NT2/D1 (cell line): ENCODE measurements at places on chromosomes 4 and X.

GRCh38 chr4:158949099-158949498 lies 153.8 kb upstream of the RAPGEF2 start:
- no peak for DNase-seq

- DNase-seq, result no peak
Measured at GRCh38 chr4:24932515-24933225, 19.8 kb upstream of the CCDC149 start.

DNA sequence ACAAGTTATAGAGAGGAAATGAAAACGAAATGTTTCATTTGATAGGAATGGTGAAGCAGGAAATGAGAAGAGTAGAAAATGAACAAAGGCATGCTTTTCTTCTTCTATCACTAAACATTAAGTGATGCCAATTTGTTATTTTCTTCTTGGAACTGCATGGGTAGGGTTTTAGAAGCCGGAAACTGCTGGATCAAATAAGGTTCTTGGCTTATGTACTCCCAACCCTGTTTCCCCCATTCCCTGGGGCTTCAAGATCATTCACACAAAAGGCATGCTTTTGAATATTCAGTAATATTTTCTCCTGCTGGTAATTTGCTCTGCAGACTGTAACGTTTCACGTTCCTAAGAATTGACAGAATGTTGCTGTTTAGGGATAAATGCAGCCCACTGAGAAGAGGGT lies 224.1 kb downstream of the NLGN4X start:
- DNase-seq, result no peak

DNA sequence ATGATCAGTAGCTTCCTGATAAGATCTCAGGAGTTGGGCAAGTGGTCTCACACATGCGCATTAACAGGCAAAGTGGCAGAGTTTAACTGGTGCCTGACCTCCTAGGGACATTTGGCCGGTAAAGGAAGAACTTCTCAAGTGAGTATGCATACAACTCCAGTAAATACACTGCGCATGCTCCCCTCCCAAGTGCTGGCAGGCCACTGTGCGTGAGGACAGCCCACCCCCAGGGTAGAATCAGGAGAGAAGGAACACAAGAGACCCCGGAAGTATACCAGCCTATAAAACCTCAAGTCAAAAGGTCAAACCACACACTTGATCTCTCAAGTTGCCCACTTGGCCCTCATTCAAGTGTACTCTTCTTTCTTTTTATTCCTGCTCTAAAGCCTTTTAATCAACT lies 225.5 kb upstream of the ANKRD50 start:
- no peak for DNase-seq

- DNase-seq, result no peak
Measured at GRCh38 chr4:124941267-124941666, 228.7 kb upstream of the ANKRD50 start.

- no peak for DNase-seq
Measured at GRCh38 chr4:168853770-168854169, 156.3 kb downstream of the CBR4 start.

DNA sequence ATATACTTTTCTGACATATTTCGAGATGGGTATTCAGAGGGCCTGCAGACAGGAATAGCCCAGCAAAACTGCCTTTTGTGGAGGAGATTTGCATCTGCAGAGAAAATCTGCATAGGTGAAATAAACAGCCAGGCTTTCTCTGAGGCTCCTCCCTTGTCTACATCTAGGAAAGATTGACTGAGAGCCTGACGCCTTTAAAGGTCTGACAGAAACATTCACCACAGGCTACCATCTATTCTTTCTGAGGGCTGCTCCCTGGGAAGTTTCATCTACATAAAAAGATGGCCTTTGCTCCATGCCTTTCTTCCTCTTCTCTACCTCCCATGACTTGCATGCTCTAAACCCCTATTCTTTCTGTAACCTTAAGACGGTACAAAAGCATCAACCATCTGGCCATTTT lies 55.0 kb upstream of the AP1S2 start:
- DNase-seq, result peak; percentile 79

DNA sequence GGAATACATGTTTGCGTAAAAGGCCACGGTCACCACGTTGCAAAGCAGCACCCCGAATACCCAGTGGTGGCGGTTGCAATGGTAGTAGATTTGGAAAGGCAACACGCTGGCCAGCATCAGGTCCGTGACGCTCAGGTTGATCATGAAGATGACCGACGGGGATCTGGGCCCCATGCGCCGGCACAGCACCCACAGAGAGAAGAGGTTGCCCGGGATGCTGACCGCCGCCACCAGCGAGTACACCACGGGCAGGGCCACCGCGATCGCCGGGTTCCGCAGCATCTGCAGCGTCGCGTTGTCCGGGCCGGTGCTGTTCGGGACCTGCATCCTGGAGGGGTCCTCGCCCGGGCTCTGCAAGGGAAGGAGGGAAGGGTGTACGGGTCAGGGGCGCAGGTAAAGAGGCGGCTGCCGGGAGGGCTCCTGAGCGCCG lies 13.5 kb upstream of the ASMTL start:
- DNase-seq, result no peak

DNA sequence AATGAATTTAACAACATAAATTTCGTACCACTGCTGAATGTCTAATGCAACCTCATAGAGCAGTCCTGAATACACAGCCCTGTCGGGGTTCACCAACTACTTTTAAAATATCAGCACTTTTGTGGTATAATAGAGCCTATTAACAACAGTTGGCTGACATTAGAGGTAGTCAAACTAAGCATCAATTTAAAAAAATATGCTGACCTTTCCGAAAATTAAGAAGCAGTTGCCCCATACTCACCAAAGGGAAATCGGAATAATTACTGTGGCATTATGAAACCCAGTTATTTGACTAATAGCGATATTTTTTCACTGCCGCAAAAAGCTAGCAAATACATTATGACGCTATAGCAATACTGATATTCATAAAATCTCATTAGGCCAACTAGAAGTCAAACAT lies 273.5 kb upstream of the PPARGC1A start:
- no peak for DNase-seq
